ENCODE measurements at places on chromosomes 11 and 22. TPM values are rescaled to one million over a fixed set of nuclear protein-coding genes. Genes with fewer than 3 reads are reported as not detected.

The MFRP gene
- not detected for total RNA-seq

The GPHA2 gene
- total RNA-seq, result not detected

The C11orf58 gene
- total RNA-seq, result 253 TPM

The HTR3A gene
- total RNA-seq, result not detected

The DERL3 gene
- 0.71 TPM for total RNA-seq

The FAM83F gene
- not detected for total RNA-seq

The EPS8L2 gene
- 114 TPM for total RNA-seq

The CEP126 gene
- total RNA-seq, result 3.4 TPM

The FXYD6 gene
- total RNA-seq, result 0.50 TPM

The GNG3 gene
- total RNA-seq, result not detected

The PITPNB gene
- total RNA-seq, result 47.1 TPM

The RAD9A gene
- 29.0 TPM for total RNA-seq

The CASP4 gene
- total RNA-seq, result 3.8 TPM

The SMTNL1 gene
- total RNA-seq, result not detected

The PKNOX2 gene
- total RNA-seq, result not detected

The DNAJB7 gene
- not detected for total RNA-seq

The MRGPRE gene
- 0.17 TPM for total RNA-seq

The PGA3 gene
- total RNA-seq, result not detected

The MMP8 gene
- not detected for total RNA-seq

The ALDH3B1 gene
- 126 TPM for total RNA-seq

The FAM181B gene
- total RNA-seq, result not detected

The NXPE2 gene
- not detected for total RNA-seq

The ARHGAP8 gene
- 1.1 TPM for total RNA-seq

The OR4D5 gene
- not detected for total RNA-seq

The MIAT gene
- 0.25 TPM for total RNA-seq

The LRRN4CL gene
- total RNA-seq, result 0.12 TPM

The PITPNM1 gene
- total RNA-seq, result 38.7 TPM

The CARD18 gene
- total RNA-seq, result not detected

The CRYAB gene
- 12.5 TPM for total RNA-seq

The GRAP2 gene
- total RNA-seq, result not detected

The RAG2 gene
- total RNA-seq, result not detected

The BTG4 gene
- total RNA-seq, result 0.10 TPM

The TBX10 gene
- total RNA-seq, result not detected

The MS4A3 gene
- total RNA-seq, result not detected

The OR5AS1 gene
- not detected for total RNA-seq

The TSG101 gene
- 90.9 TPM for total RNA-seq

The ARFIP2 gene
- 53.3 TPM for total RNA-seq

The OR51V1 gene
- not detected for total RNA-seq
